ENCODE measurements at places on chromosomes 5 and 9.
A peak's percentile ranks its signal among the peaks of the same experiment; 100 is the strongest.

- peak; percentile 15 for DNase-seq
Observed at GRCh38 chr9:98150721-98151120, 31.7 kb upstream of the TRIM14 start.

DNA sequence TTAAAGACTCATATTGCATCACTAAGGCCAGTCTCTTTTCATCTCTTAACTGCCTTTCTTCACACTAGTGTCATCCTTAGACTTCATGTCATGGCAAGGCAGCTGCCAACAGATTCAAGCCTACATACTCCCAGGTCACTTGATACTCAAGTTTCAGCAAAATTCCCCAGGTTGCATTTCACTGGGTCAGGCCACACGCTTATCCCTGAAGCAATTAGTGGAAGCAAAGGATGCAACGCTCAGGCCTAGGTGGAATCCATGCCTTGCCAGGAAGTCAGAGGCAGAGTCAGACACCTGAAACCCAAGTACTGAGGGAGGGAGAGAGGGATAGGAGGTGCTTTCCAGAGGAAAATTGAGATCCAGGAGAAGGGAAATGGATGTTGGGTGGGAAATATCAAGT, 28.9 kb downstream of the YIPF5 start:
- DNase-seq, result no peak

DNA sequence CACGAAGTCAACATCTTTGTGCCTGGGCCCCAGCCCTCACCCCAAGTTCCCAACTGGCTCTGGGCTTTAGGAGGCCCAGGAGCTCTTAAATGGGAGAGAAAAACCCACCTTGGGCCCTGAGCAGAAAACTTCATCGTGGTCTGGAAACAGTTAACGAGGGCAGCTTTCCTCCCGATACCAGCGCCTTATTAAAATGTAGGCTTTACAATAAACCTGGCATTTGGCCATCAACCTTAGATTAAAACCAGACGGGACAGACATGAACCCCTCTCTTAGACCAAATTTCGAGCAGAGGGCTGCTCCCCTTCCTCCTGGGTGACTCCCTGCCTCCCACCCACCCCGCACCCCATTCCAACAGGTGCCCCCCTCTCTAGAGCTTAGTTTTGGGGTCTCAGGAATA, 39.4 kb downstream of the PRRX2 start:
- peak; percentile 17 for DNase-seq

- no peak for DNase-seq
Observed at GRCh38 chr5:93883459-93883858, 142.1 kb upstream of the POU5F2 start.

DNA sequence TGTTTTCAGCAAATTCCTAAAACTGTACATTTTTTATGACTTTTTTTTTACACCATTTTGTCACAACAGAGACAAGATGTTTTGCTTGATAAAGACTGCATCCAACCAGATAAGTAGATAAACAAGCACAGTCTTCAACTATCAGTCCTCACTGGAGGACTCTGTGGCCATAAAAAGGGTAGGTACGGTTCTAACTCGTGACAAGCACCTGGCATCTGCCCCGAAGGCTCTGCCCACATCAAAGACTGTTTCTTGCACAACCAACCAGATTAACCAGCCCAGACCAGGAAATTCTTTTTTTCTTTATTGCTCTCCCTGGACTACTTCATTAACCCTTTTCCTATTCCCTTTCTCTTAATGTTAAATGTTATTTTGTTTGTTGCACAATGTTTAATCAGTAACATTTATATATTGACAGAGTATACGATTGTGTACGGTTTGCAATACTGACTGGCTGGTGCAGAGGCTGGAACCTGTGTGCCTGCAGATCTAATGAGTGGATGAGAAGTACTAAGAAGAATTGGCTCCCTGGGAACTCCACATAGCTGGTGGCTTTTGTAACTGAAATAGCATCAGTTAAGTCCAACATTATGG, 74.1 kb downstream of the SERINC5 start:
- DNase-seq, result no peak

- peak; percentile 62 for DNase-seq
Observed at GRCh38 chr9:124284940-124285441, 27.2 kb downstream of the NEK6 start.

GRCh38 chr9:755454-756381, 85.8 kb upstream of the DMRT1 start:
- peak; percentile 92 for DNase-seq

GRCh38 chr5:150438873-150439546, 10.5 kb downstream of the RPS14 start:
- peak; percentile 89 for DNase-seq

GRCh38 chr5:124730381-124730780, 16.1 kb downstream of the ZNF608 start:
- DNase-seq, result no peak

DNA sequence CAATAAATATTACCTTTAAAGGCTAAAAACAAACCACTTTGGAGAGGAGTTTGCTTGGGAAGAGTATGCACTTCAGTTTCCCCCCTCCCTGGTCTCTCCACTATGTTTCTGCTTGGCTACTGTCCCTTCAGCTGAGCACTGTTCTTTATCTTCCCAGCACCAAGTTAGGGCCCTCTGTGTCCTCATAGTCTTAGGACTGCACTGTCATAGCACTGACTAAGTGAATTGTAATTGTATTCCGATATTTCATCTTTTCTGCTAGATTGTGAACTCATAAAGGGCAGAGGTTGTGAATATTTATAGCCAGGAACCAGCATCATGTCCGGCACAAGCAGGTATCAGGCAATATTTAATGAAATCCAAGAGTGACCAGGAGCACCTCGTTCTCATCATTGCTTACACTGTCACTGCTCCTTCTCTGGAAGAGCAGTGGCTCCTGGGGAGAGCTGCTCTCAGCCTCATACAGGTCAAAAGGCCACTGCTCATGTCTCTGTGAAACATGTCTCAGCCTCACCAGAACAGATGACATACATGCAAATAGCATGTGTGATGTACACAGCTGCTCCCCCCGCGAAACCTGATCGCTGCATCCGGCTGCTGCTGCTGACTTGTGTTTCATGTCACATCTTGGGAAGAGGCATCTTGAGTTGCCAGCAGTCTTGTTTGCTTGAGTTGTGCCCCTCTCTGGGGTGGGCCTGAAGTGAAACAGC, 279.7 kb upstream of the MSX2 start:
- no peak for DNase-seq

- no peak for DNase-seq
Observed at GRCh38 chr5:20683241-20683940, 695.4 kb upstream of the CDH18 start.

DNA sequence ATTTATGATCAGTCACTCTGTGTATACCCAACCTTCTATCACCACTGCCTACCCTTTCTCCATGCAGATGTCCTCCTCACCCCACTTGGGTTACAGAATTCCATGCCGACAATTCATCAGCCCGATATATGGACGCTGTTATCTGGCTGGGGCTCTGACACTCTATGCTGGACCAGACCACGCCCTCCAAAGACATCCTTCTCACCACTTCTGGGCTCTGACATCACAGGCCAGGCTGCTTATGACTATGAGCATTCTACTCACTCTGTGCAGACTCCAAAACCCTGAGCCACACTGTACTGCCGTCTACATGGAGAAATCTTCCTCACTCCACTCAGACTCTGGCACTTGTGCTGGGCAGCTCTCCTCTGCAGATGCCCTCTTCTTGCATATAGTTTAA, 7.6 kb upstream of the AK3 start:
- DNase-seq, result no peak

DNA sequence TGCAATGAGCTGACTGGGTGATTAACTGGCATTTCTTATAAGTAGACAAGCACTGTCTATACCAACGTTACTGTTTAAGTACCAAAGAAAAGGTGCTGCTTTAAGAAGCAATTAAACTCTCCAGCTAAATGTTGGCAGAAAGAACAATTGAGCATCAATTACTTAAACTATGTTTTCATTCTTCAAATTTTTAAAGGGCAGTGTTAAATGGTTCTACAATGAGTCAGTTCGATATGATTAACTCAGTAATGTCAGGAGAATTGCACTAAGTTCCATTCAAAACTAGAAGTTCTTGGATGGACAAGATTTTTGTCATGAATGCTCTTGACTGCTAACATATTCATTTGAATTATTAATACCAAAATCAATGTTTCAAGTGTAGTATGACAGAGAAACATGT, 593.7 kb downstream of the DNAH5 start:
- no peak for DNase-seq

DNA sequence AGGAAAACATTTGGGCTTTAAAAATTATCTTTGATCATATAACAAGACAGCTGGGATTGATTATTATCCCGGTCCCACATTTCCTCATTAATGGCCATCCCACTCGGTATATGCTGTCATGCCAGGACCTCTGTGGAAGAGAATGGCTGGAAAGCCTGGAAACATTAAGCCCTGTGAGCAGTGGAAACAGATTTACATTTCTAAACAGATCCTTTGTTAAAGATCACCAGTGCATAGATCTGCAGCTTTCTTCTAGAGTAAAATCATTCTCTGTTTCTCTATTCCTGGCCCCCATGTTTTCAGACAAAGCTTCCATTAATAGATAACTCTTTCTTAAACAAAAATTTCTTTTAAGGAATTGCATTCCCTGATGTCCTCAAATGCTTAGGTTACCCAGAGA, 152.2 kb downstream of the CAVIN4 start:
- DNase-seq, result no peak

GRCh38 chr5:180250329-180250728, 41.3 kb upstream of the RASGEF1C start:
- no peak for DNase-seq

- DNase-seq, result no peak
Observed at GRCh38 chr9:38363589-38363925, 28.9 kb upstream of the ALDH1B1 start.

GRCh38 chr5:96819806-96820205, 12.1 kb upstream of the ERAP1 start:
- no peak for DNase-seq

GRCh38 chr5:172101547-172102217, 86.3 kb downstream of the STK10 start:
- peak; percentile 47 for DNase-seq

DNA sequence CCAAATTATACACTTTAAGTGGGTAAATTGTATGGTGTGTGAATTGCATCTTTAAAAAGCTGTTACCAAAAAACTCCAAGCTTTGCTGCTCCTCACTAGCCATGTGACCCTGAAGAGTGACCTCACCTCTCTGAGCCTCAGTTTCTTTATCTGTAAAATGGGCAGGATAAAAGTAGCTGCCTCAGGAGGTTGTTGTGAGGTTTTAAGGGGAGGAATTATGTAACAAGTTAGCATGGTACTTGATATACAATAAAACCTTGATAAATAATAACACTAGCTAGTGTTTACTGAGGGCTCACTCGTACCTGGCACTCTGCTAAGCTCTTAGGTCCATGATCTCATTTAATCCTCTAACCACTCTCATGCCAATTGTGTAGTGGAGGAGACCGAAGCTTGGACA, 19.0 kb upstream of the PHF19 start:
- no peak for DNase-seq

DNA sequence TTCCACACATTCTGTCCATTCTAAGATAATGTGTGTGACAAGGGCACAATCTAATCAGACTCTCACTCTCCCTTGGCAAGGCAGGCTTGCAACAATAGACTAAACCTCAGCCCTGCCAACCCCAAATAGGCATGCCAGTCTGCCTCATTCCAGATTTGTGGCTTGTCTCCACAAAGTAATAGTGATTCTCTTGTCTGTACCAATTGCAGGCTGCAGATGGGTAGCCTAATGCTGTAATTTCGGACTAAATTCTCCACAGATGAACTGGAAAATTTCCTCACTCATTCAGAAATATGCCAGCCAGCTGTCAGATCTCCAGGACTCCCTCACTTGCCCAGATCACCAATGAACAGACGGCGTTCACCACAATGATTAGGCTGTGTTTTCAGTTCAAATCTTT, 413.6 kb downstream of the ELAVL2 start:
- no peak for DNase-seq

- no peak for DNase-seq
Observed at GRCh38 chr5:83354958-83355357, 116.6 kb upstream of the VCAN start.

DNA sequence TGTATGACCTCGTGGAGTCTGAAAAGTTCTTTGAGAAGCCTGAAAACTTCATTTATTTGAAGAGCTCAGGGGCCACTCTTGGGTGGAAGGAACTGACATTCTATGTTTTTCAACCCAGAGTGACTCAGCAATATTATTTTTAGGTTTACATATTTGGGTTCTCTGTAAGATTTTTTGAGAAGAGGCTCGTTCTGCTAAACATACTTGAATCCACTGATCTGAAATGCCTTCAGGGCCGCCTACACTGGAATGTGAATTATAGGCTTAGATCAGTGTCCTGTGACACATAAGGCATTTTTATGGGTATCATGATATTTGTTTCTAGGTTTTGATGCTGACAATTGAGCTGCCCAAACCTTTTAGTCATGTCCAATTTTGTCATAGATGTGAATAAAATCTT, 86.2 kb downstream of the PSAT1 start:
- no peak for DNase-seq

DNA sequence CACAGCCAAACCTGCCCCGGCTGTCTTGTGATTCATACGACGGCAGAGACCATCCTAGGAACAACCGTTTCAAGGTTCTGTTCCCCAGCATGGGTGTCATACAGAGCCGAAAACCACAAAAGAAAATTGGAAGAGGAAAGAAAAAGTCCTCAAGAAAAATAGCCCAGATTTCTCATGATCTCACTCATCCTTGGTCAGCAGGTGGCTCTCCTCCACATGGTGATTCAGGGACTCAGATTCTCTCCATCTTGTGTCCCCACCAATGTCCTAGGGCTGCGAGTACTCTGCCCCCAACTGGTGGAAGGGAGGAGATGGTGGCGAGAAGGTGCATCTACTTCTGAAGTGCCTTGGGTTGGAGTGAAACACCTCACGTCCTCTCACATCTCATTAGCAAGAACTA, 25.6 kb downstream of the PDZD2 start:
- DNase-seq, result no peak

- peak; percentile 72 for DNase-seq
Observed at GRCh38 chr5:150120617-150121447, 34.5 kb upstream of the CSF1R start.

- no peak for DNase-seq
Observed at GRCh38 chr9:109969011-109969410, 189.0 kb downstream of the PALM2AKAP2 start.

DNA sequence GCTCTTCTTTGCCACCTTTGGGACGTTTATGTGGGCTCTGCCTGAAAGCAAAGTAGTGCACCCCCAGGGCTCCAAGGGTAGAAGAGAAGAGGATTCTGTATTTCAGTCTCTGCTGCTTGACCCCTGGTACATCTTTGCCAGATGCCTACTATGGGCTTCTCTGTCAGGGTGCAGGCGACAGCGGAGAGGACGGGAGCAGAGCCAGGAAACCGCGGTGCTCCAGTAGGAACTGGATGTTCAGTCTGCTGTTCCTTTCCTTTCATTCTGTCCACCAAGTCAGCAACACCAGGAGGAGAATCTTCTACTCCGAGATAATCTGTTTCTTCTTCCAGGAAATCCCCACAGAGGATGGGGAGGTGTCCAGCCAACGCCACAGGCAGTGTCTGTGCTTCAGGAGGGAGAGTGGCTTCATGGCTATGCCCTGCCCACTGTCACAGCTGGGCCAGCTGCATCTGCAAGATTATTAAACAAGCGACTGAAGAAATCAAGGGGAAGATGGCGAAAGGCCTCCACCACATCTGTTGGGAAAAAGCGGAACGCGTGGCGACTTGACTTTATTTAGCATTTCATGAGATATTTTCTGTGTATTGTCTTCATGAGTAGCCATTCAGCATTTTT, 398.3 kb downstream of the IRX1 start:
- no peak for DNase-seq
